ENCODE measurements at places on chromosomes 6 and 20. TPM values are rescaled to one million over a fixed set of nuclear protein-coding genes. Genes with fewer than 3 reads are reported as not detected.

Gene TMC2
- not detected for total RNA-seq

Gene HM13
- 129 TPM for total RNA-seq

Gene GABRR1
- total RNA-seq: not detected

Gene RIN2
- 143 TPM for total RNA-seq

Gene MKKS
- 7.9 TPM for total RNA-seq

Gene DZANK1
- total RNA-seq: 2.3 TPM

Gene GPR6
- not detected for total RNA-seq

Data from glomerular endothelial cell (primary cell).